ENCODE measurements at places on chromosomes 3 and 15.

GRCh38 chr3:49164983-49165720 lies 979 bp downstream of the CCDC71 start:
- no peak for DNase-seq

GRCh38 chr15:81491414-81492096 lies 117.5 kb upstream of the TMC3 start:
- no peak for DNase-seq

GRCh38 chr15:54820811-54821210 lies 375.9 kb downstream of the RSL24D1 start:
- DNase-seq, result no peak

DNA sequence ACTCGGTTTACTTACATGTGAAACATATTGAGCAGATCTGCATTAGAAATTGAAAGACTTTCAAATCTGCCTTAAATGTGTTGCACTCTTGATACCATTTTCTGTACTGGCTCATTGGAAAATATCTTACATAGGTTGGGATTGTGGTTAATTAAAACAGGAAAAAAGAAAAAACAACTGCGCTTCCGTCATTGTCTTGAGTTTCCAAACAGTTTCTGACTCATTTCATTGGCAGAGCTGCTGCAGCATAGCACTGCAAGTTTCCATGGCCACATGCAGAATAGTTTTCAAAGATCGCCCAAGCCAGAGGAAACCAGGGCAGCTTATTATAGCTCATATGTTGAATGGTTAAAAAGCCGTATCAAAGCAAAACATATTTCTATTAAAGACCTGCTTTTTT lies 446.6 kb upstream of the BCHE start:
- DNase-seq, result no peak

DNA sequence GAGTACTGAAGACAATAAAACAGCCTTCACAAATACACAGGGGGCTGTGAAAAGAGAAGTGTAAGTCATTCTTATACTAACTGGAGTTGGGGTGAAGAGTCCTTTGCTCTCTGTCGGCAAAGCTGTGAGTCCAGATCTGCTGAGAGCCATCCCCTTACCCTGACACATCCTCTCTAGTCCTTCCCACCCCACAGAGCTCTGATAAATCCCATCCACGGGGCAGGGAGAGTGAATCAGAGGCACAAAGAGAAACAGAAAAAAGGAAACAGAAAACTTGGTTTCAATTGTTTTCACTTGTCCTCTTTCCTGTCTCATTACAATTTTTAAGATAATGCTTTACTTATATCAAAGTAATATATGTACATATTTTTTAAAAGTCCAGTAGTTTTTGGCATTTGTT lies 18.2 kb upstream of the ZNF639 start:
- DNase-seq, result no peak

DNA sequence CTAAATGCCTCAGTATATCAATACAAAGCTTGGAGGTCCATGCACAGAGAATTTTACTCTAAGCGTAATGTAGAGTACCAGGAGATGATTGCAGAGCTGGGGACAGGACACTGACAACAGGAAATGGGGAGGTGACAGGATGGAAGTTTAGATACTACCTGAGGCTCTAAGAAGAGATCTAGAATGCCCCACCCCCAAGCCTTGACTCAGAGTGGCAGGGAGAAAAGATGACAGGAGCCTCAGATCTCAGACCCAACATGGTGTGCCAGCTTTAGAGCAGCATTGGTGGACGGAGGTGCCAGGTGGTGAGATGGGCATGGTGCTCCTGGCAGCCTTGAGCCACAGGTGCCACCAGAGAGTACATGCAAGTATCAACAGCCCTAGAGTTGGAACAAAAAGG lies 62.5 kb downstream of the LYZL4 start:
- no peak for DNase-seq
